ENCODE measurements at places on chromosomes 7 and 10.

DNA sequence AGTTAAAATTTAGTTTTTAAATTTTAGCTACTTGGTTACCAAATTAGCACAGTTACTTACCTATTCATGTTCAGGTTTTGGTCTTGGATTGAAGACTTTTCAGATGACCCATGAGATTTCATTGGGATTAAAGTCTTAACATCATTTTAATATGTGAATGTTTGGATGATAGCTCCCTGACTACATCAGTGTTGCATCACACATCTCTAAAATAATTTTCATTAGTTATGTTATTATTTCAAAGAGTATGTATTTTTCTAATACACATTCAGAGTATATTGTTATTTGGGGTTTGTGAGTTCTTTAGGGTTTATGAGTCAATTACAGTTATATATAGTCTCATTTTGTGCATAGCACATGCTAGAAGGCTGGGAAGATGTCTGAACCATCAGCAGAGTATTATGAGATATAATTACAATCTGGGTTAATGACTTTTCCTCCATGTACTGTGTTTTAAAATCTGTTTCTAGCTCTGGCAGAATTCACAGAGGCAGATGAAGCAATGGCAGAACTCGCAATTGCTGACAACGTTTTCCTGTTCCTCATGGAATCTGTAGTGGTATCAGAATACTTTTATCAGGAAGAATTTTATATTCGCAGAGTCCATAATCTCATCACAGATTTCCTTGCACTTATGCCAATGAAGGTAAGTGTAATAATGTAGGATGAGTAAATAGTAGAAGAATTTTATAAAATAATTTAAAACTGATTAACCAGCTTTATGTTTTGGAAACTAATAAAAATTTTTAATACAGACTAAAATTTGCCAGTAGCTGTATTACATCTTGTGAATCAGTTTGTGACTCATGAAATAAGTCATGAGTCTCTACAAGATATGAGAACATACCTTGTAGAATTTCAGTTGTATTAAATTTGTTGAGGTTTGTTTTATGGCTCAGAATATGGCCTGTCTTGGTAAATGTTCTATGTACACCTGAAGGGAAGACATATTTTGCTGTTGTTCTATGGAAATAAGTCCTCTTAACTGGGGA lies 26.9 kb downstream of the NUP205 start:
- DNase-seq: no peak

GRCh38 chr10:12063483-12063818 lies 5.3 kb upstream of the DHTKD1 start:
- no peak for DNase-seq

GRCh38 chr7:83832009-83832408 lies 183.1 kb upstream of the SEMA3E start:
- DNase-seq: no peak

- no peak for DNase-seq
These were observed 105.5 kb downstream of the KCNMA1 start for GRCh38 chr10:77532068-77532467.

- no peak for DNase-seq
These were observed 156.2 kb upstream of the GALNT17 start for GRCh38 chr7:70975754-70976153.

DNA sequence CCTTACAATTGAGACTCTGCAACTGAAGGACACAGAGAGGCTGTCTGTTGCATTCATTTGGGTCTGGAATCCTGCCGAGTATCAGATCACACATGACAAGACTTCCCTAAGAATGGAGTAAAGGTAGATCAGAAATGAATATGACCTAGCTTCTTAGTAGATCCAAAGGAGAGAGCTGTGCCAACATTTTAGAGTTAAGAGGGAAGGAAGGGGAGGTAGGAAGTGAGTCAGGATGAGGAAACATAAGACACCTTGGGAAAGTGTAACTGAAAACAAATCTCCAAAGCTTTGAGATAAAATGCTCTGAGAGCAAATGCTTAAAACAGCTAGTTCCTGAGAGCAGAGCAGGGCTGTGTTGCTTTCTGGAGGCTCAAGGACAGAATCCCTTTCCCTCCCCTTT lies 6.1 kb upstream of the SLC25A13 start:
- DNase-seq: no peak

DNA sequence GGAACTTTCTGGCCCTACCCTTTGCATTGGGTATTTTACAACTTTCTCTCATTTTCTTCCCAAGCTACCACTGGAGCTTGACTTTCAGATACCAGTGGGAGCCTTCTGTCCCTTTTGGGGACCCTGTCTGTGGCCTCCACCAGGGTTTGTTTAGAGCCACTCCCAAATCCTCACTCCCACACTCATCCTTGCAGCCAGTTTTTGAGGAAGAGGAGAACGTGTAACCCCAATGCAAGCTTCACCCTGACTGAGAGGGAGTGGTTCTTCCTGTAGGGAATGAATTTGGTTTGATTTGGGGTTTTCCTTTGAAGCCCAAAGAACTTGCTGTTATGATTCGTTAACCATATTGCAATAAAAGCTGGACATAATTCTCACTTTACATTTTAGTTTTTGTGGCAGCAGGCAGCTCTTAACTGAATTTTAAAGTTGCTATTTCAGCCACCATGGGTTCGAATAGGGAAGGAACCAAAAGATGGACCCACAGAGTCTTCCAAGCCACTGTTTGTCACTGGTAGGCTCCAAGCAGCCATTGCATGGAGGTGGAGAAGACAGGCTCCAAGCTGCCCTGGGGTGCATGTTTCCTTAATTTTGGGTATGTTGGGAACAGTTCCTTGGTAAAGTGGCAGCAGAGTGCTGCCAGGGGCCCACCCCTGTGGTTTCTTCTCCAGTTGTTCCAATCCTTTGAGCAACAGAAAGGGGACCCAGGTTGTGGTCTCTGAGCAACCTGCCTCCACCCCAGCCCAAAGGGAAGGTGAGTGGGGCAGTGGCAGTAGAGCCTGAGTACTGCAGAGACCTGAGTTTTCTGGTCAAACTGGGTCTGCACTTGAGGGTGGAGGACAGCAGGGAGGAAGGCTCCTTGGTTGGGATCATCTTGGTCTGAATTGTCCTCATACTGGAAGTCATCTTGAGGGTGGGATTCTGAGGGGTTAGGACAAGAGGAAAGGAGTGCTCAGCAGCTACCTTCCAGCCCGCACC lies 5.1 kb downstream of the EVX1 start:
- peak; percentile 10 for DNase-seq

GRCh38 chr10:99809931-99810615 lies 27.6 kb downstream of the ABCC2 start:
- no peak for DNase-seq

GRCh38 chr7:96304573-96304972 lies 17.3 kb downstream of the SLC25A13 start:
- DNase-seq: no peak

- DNase-seq: no peak
These were observed 115.0 kb upstream of the ZNF438 start for GRCh38 chr10:31146491-31147209.

DNA sequence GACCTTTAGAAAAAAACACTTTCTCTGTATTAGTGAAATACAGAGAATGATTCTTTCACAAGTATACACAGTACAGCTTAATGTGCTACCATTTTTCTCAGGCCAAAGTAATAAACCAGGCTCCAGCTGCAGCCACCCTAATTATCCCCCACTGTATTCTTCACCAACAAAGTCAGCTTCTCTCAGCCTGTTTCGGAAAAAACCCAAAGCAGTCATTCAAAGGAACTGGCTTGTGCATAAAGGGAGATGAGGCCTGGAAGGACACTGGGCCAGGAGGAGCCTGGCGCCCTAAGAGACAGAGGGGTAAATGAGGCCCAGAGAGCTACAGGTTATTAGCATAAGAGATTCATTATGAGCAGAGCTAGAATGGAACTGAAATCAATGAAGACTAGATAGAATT lies 9.2 kb downstream of the USP54 start:
- no peak for DNase-seq

DNA sequence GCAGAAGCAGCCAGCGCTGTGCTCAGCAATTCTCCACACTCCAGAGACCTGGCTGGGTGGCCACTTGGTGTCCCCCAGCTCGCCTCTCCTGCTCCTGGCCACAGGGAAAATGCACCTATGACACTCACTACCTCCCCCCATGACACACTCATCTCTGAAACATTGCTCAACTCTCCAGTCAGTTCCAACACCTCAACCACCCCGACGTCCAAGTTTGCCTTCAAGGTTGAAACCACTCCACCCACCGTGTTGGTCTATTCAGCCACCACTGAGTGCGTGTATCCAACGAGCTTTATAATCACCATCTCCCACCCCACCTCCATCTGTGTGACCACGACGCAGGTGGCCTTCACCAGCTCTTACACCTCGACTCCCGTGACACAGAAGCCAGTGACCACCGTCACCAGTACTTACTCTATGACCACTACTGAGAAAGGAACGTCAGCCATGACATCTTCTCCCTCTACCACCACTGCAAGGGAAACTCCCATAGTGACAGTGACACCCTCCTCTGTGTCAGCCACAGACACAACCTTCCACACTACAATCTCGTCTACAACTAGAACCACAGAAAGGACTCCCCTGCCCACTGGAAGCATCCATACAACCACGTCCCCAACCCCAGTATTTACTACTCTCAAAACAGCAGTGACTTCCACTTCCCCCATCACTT lies 2.7 kb downstream of the MUC3A start:
- DNase-seq: no peak

- DNase-seq: no peak
These were observed 67.8 kb downstream of the SVIL start for GRCh38 chr10:29567003-29567402.

DNA sequence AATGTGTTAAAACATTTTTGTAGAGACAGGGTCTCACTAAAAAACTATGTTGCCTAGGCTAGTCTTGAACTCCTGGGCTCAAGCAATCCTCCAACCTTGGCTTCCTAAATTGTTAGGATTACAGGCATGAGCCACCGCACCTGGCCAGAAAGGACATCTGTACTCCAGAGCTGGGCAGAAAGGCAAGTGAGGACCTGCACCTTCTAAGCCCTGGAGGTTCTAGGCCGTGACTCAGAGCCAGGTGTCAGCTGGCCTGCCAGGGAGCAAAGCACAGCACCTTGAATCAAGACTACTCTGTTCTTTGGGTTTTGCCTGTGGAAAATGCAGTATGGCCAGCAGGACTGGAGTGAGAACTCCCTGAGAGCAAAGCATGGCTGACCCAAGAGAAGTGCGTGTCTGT lies 396.5 kb downstream of the ADRA2A start:
- no peak for DNase-seq

GRCh38 chr7:134317434-134317833 lies 704 bp upstream of the SLC35B4 start:
- peak; percentile 16 for DNase-seq

DNA sequence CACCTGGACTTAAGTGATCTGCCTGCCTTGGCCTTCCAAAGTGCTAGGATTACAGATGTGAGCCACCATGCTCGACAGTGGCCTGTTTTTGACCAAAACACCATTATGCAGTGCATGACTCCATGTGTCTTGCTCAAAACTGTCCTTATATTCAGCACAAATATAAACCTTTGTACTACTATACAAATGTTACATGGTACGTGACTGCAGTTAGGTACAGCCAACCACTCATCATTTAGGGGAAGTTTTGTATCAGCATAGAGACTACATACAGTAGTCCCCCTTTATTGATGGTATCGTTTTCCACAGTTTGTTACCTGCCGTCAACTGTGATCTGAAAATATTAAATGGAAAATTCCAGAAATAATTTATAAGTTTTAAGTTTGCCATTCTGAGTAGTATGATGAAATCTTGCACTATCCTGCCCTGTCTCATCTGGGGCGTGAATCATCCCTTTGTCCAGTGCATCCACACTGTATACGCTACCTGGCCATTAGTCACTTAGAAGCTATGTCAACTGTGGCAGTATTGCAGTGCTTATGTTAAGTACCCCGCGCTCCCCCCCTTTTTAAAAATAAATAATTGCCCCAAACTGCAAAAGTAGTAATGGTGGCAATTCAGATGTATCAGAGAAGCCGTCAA lies 23.3 kb upstream of the ZNF282 start:
- no peak for DNase-seq

DNA sequence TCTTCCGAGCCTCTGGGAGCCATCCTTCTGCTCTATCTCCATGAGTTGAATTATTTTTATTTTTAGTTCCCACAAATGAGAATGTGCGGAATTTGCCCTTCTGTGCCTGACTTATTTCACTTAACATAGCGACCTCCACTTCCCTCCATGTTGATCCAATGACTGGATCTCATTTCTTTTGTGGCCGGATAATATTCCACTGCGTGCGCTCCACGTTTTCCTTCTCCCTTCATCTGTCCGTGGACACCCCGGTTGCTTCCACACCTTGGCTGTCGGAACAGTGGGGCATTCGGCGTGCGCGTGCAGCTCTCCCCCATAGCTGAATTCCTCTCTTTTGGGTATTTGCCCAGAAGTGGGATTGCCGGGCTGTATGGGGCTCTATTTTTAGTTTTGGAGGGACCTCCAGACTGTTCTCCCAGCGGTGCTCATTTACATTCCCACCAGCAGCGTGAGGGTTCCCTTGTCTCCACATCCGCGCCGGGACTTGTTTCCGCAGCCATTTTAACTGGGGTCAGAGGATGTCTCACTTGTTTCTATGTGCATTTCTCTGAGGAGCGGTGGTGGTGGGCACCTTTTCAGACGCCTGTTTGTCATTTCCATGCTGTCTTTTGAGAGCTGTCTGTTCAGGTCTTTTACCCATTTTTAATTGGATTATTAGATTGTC lies 51.0 kb upstream of the SUN1 start:
- no peak for DNase-seq

- DNase-seq: peak; percentile 35
These were observed 25.8 kb downstream of the TES start for GRCh38 chr7:116236020-116236630.

DNA sequence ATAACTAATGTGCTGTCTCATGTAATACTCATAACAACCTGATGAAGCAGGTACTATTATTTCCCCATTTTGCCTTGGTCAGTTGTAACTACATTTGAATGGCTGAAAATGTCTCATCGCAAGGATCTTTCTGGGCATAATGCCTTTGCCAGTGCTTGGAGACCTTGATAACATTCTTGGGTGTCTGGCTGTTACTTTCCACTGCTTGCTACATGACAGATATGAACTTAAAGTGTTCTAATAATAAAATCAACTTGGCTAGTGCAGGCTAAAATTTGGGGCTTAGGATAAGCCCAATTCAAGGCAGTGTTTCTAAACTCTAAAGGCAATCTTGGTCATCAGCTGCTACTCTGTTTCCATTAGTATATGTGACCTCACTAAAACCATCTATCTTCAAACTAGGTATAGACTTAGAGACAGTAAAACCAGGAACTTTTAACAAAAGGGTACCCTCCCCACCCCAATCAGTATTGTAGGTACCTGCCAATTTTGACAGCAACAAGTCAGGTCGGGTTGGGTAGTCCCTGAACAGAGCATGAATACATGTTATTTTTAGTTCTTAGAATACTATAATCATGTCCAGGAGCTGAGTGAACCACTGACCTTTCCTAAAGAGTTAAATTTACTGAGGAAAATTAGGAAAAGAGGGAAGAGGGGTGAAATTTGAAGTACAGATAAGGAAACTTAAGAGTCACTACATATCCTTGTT lies 68.2 kb upstream of the AHR start:
- no peak for DNase-seq

All from SK-N-SH (cell line).